ENCODE measurements at places on chromosomes 3 and 15.

DNA sequence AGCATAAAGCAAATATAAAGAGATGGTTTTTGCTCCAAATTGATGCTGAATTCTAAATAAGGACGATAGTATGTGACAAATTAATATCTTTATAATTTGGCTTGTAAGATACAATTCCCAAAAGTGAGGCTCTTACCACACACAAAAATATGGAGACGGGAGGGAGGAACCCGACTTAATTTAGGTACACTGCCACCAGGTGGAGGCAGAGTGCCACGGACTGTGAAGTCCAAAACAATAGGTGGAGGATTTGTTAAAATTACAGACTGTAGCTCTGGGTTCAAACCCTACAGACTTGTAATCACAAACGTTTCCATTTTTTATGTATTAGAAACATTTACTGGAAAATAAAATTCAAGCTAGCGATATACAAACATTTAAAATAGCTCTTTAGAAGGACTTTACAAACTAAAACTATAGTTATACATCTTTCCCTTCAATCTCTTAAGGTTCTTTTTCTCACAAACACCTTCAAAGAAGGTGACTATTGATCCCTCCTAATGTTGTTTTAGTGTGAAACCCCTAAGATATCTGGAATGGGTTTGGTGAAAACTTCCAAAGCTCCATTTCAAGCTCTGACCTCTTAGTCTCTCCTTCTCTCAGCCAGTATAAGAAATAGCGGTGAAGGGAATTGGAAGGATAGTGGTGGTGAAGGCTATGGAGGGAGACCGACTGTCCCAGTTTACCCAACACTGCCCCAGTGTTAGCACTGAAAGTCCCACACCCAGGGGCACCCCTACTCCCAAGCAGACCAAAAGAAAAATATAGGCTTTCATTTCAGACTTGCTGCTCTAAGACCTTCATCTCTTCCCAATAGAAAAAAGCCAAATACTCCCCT lies 89.7 kb downstream of the AQP9 start:
- peak; percentile 80 for DNase-seq

DNA sequence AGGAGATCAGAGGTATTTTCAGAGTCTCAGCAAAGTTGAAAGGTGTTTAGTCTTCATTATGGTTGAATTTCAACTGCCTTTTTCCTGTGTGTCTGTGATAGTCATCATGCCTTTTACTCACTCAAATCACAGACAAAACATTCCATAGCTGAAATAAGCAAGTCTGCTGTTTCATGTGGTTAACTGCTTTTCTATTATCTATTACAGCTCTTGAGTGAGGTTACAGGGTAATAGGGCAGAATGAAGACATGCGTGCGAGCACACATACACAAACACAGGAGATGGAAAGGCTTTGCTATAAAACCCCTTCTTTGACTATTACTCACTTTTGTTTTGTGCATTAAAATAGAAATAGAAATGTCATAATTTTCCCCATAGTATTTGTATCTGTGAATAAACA lies 192.6 kb upstream of the RARB start:
- DNase-seq = peak; percentile 49

- peak; percentile 21 for DNase-seq
These were observed at the start of gene PCOLCE2 for GRCh38 chr3:142888481-142889211. Gene PCOLCE2, minus strand, starts transcription at chr3:142889083. Its CDS starts 187 bp downstream, at chr3:142888896.

GRCh38 chr3:196514913-196515621 lies at the start of gene SMCO1:
Gene SMCO1, minus strand, starts transcription at chr3:196515346. Its CDS starts 137 bp downstream, at chr3:196515209.
- DNase-seq = no peak

DNA sequence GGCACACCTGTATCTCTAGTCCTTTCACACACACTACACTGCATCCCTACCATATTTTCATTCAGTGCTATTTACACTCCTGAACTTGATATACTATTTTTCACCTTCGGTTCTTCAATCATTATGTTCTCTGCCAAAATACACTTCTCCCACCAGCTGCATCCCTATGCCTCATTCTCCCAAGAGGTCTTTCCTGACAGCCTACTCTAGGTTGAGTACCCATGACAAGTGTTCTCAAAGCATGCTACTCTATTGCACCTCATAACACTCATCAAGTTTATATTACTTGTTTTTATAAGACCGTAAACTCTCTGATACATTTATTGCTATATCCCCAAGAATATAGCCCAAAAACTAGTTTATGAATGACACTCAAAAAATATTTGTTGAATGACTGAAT lies 549.5 kb downstream of the PYDC2 start:
- DNase-seq = no peak

DNA sequence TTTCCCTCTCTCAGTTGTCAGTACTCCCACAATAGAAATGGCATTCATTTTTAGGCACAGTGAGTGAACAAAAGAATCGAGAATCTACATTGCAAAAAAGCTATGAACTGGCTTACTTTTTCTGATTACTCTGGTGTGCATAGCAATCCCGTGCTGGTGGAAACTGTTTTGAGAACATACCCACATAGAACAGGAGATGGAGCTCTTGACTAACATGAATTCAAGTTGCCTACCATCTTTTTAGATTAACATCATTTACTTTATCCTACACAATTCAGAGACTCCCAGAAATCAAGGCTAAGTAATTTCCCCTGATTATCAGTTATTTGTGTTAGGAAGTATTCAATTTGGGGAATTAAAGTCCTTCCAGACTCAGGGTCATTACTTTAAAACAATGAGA lies 326.6 kb downstream of the ARPP21 start:
- peak; percentile 50 for DNase-seq

- no peak for DNase-seq
These were observed 69.5 kb downstream of the TPRA1 start for GRCh38 chr3:127520993-127521392.

GRCh38 chr3:62238003-62238402 lies 135.3 kb downstream of the FEZF2 start:
- no peak for DNase-seq

DNA sequence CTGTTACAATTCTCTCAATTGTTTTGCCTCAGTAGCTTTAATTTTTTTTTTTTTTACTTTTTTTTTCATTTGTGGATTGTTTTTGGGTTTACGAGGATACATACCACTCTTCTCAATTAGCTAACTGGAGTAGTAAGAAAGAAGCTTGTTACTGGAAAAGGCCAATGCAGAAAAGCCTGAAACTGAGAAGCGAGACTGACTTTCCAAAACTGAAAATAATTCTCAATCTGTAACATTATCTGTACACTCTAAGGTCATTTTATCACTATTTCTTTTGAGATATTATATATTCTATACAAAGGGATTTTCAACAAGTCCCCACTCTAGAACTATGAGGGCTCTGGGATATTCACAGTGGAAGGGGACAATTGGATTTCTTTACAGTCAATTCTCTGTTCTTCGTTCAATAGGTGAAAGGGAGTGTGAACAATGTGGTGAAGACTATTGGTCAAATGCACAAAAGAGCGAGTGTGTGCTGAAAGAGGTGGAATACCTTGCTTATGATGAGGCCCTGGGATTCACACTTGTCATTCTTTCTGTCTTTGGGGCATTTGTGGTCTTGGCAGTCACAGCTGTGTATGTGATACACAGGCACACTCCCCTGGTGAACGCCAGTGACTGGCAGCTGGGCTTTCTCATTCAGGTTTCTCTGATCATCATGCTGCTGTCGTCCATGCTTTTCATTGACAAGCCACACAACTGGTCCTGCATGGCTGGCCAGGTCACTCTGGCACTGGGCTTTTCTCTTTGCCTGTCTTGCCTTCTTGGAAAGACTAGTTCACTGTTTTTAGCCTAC lies 83.9 kb upstream of the KCNAB1 start:
- DNase-seq = no peak

- no peak for DNase-seq
These were observed 45.0 kb downstream of the KLF13 start for GRCh38 chr15:31371520-31372240.

DNA sequence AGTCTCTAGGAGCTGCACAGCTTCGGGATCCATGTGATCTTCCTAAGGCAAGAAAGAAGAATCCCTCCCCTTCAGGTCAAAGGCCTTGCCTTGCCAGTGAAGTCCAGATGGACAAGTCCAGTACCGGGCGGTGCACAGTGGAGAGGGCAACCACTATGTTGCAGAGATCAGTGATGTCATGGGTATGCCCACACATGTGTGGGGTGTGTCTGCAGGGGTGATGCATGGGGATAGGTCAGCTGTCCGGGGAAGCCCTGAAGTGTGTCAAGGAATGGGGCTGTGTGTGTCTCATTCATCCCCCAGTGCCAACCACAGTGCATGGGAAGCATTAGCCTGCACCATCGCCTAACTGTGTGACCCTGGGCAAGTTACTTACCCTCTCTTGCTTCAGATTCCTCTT lies 66.5 kb downstream of the TLE3 start:
- DNase-seq = no peak

GRCh38 chr15:45674677-45675076 lies 39.8 kb downstream of the SQOR start:
- no peak for DNase-seq

DNA sequence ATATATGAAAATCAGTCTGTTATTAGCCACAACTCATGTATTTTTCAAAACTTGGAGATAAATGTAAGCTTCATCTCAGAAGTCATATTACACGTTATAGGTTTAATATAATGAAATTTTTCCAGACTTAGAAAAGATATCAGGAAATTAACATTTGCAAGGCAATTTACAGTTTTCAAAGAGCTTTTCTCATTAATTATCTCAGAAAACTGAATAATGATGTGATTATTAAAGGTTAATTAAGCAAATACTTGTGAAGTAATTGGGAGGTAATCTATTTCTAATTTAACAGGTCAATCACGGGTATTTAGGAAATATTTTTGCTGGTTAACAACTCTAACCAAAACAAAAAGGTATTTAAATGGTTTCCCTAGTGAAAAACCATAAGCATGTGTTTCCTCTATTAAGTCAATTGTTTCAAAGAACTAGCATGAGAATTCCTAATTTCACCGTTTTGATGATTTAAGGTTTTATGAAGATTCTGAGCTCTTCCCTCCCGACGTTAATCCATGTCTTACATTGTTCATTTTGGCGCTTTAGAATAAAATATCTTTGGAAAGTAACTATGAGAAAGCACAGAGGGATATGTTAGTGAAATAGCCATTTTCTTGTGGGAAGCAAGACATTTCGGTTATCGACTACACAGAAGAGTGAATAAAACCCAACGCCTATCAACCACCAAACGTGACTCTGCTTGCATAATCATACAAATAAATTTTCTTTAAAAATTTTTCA lies 1.5 kb upstream of the NEO1 start:
- DNase-seq = no peak

DNA sequence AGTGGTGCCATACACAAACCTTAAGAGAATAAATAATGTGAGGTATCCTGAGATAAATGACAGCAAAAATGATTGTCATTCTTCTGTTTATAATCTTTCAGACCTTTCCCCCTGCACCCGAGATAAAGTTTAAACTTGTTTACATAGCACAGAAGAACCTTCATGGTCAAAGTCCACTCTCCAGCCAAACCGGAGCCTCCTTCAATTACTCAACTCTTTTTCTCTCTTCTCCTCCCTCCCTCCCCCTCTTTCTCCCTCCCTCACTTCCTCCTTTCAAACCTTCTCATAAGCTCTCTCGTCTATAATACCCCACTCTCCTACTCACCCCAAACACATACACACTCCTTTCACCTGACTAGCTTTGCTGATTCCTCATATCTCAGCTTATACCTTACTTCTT lies 198.9 kb downstream of the EFHB start:
- no peak for DNase-seq

GRCh38 chr3:60992395-60992794 lies 258.9 kb downstream of the FHIT start:
- DNase-seq = no peak

GRCh38 chr3:83890039-83890762 lies 1068.6 kb upstream of the CADM2 start:
- no peak for DNase-seq

DNA sequence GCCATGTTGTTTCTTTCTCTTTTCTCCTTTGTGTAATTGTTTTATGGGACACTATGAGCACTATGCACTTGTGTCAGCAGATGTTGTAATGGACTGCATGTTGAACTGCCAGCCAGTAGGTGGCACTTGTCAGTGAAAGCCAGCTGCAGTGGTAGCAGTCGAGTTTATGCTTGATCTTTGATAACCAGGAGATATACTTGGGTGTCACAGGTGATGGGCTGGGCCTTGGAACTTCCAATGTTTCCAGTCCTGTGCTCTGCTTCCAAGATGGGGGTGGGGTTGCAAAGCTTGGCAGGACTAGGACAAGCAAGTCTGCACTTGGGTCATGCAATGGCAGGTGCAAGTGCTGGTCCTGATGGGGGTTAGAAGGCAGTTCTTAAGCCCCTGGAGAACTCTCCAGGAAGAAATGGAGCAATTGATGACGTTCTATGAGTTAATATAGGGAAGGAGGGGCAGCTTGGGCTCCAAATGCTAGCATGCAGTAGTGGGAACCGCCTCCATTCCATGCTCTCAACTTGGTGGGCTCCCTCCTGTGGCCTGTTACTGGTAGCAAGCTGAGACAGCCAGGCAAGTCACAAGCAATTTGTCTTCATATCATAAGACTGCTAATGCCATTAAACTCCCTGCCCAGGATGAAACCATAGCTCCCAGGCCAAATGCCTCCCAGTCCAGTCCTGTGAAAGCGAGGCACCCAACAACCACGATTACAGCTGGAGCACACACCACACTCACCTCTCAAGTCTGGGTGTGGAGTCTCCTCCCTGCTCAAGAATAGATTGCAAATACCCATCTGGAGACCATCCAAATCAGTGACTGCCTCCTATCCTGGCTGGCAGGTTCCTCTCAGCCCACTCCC lies 287.2 kb downstream of the CGGBP1 start:
- peak; percentile 21 for DNase-seq

DNA sequence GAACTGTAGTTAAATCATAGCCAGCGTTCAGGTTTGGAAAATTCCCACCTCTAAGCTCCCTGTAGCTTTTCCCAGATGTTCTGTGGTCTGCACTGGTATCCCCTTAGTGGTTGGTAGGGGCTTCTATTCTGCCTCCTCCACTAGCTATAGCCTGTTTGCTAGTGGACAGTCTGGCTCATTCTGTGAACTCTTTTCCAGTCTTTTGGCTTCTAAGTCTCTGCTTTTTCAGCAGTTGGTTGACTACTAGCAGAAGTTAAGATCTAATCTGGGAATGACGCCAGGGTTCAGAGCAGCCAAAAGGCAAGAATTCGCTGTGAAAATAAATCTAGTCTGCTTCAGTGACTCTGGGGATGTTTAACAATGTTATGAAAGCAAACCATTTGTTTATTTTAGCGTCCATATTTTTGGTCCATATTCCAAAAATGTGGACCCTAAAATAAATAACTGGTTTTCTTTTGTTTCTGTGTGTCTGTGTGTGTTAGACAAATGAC lies 73.7 kb upstream of the WDR72 start:
- peak; percentile 3 for DNase-seq

DNA sequence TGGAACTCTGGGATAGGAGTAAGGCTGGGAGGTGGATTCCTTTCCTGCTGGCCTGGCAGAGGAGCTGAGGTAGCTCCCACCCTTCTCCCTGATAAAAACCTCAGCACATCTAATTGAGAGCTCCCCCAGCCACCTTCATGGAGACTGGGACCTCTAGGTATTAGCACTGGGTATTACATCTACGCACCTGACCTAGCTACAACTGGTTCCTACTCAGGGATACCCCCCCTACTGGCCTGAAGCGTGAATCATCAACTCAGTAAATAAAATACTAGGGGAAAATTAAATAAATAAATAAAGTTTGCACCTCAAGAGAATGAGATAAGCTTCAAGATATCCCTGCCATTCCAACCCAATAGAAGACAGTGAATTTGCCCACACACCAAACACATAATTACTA lies 140.4 kb downstream of the NEK10 start:
- no peak for DNase-seq

All from fibroblast of upper back skin (primary cell).